ENCODE measurements at places on chromosomes 7 and 10.

DNA sequence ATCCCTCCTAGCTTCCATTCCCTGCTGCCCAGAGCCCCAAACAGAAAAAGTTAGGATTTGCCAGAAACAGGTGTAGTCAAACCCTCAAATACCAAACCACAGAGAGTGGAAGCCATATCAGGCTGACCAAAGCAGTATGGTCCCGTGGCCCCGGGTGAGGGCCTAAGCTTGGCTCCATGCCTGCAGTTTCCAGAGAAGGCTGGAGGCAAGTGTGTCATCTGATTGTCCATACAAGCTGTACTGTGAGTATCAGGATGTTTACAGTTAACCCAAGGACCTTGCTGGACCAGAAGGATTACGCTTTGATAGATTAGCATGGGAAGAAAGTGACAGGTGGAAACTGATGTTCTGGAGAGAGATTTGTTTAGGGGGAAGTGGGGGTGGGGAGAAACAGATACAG lies 96.3 kb downstream of the PRKAG2 start:
- no peak for DNase-seq

DNA sequence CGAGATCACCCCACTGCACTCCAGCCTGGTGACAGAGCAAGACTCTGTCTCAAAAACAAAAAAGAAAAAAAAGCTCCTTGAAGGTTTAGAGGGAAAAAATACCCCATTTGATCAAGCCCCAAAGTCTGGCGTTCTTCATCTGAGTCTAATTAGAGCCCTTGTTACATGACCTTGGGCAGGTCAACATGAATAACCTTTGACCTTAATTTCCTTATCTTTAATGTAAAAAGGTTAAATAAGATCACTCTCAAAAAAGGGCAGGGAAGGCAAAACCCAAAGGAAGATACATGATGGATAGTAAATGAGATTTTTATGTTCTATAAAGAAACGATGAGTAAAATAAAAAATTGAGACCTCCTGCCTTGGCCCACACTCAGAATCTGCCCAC lies 40.3 kb downstream of the SLC37A3 start:
- DNase-seq, result no peak

GRCh38 chr7:4744391-4745264 lies 30.8 kb upstream of the AP5Z1 start:
- peak; percentile 76 for DNase-seq

- peak; percentile 59 for DNase-seq
Measured at GRCh38 chr10:90857635-90858460, at the start of gene HTR7. TSS of gene HTR7 (minus strand) at chr10:90858039. CDS start at chr10:90857671, 368 bp downstream.

DNA sequence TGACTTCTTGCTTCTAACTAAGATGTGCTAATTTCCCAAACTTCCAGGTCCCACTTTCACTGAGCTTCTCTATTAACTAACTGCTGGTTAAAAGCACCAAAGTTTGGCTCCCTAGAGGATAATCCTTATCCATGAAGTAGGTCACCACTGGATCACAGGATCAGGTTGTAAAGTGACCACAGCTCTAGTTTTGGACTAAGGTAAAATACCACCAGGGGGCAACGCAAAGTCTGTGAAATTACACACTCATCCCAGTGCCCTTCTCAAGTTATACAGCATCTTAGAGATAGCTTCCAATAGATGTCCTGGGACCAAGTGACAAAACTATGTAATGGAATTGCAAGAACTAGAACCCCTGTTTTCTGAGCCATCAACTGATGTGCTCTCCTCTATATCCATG lies 116.4 kb upstream of the ASAH2 start:
- peak; percentile 31 for DNase-seq

GRCh38 chr7:498678-499641 lies 20.7 kb downstream of the PDGFA start:
- DNase-seq, result no peak

All from activated CD4-positive, alpha-beta T cell treated with anti-CD3 and anti-CD28 coated beads, Interleukin-10, Interleukin-2, amounts not matched to agents 100 ng/mL and 50 ng/mL, durations not matched to agents 16 hours and 8 hours (primary cell).